Stimulated activated CD8-positive, alpha-beta memory T cell treated with anti-CD3 and anti-CD28 coated beads, Interleukin-4, amount 100 ng/mL, for 4 hours (primary cell): ENCODE measurements at places on chromosomes 2 and 18.

DNA sequence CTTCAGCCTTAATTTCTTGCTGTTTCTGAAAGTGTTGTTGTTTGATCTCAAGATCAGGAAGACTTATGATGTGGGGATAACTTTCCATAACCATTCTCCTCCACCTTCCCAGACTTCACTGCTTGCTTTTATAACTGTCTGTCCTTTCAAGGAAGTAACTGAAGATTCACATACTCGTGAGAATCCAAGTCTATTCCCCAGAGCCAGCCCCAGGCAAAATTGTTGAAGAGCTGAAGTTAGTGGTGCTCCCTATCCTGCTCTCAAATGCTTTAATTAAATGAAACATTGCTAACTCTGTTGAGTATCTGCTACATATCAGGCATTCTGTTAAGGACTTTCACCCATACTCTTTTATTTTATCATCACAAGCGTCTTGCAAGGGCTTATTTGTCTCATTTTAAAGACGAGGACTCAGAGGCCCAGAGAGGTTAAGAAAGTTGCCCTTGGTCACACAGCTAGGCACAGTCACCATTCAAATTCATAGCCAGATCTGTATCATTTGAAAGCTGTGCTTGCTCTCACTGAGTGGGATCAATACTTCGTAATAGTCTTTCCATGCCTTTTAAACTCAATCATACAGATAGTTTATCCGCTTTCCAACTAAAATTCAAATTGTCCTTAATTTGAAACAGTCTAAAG lies 189.8 kb upstream of the TCF4 start:
- no peak for DNase-seq

GRCh38 chr2:3461801-3462492 lies 57.4 kb downstream of the ADI1 start:
- no peak for DNase-seq

GRCh38 chr18:65091744-65092329 lies 659.0 kb upstream of the CDH7 start:
- no peak for DNase-seq

DNA sequence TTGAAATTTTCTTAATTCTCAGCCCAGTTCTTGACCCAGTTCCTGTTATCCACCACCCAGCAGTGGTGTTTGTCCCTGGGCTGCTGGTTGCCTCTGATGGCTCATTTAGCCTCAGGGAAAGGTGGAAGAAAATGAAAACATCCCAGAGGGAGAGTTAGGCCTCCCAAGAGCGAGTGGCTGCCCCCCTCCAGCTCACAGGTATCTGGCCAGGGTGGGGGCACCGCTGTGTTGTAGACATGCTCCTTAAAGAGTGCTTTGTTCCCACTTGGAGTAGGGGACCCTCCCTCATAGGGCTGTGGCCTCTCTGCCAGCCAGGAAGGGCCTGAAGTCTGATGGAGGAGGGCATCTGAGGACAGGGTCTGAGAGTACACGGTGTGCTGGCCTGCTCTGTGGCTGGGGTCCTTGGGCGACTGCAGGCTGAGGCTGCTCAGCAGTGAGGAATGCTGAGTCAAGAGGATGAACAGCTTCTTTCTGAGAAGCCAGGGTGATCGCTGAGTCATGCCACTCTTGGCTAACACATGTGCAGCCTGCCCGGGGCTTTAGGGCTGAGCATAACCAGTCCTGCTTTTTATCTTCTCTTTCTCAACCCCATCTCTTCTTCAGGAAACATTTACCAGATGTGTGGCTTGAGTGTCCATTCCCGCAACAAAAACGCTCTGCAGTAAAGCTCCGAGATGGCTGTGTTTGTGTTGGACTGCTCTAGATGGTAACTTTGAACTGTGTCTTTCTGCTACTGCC lies 72.3 kb downstream of the IL1R2 start:
- DNase-seq = no peak

GRCh38 chr2:221202431-221202830 lies 369.7 kb downstream of the EPHA4 start:
- DNase-seq = no peak

DNA sequence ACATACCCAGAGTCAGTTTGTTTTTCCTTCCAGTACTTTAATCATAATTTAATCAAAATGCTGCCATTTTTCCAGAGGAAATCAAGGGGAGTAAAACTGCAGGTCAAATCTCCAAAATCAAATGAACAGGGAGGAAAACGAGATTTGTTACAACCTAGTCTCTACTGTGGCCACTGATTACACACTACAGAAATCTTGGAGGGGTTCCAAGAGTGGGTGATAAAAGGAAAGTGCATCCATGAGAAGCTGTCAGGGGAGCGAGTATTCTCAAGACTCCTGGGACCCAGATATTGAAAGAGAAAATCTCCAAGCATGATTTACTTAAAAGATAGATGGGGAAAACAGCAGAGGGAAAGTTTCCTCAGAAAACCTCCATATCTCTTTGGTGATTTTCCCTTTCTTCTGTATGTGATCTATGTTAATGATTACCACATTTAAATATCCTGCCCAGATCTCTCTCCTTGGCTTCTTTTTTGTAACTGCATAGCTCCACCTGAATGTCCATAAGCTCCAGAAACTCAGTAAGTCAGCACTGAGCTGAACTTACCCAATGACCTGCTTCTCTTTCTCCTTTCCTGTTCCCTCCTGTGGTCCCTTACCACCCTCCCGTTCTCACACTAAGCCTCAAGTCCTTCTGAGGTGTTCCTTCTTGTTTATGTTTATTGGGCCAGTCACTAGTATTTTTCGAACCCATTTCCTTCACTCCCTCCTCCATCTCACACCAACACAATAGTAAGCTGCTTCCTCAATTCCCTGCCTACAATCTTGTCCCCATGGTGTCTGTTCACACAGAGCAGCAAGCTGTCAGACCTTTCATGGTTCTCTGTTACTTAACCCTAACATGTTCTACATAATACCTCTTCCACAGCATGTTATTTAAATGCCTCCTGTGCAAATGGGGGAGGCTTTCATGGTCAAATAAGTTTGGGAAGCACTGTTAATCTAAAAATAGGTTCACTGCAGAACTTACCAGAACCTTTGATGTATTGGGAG lies 73.9 kb upstream of the TWSG1 start:
- DNase-seq = no peak

- DNase-seq = no peak
Measured at GRCh38 chr2:161085149-161085548, 75.1 kb upstream of the TANK start.

DNA sequence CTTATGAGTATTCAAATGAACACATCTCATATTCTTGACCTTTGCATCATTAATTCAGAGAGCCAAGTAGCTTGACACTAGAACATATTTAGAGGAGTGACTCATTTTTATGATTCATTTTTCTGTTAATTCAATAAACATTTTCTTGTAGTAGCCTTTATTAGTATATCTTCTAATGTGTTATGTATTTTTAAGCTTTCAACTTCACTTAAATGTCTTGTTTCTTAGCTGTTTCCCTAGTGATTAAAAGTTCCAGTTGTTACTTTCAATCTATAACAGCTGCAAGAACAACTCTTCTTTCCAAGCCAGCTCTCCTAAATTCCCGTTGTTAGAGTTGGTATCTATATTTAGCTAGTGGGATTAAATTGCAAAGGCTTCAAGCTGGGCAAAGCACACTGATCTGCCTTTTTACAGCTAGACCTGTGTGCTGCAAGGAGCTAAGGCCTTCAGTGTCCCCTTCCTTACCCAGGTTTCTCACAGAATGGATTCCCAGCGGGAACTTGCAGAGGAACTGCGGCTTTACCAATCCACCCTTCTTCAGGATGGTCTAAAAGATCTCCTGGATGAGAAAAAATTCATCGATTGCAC lies at the start of gene KLHL41:
TSS of gene KLHL41 (plus strand) at position 405 of the 588 bp plus-strand sequence. CDS start at position 482, 77 bp downstream.
- DNase-seq = no peak

- DNase-seq = no peak
Measured at GRCh38 chr2:119645173-119645855, 33.7 kb upstream of the TMEM177 start.

DNA sequence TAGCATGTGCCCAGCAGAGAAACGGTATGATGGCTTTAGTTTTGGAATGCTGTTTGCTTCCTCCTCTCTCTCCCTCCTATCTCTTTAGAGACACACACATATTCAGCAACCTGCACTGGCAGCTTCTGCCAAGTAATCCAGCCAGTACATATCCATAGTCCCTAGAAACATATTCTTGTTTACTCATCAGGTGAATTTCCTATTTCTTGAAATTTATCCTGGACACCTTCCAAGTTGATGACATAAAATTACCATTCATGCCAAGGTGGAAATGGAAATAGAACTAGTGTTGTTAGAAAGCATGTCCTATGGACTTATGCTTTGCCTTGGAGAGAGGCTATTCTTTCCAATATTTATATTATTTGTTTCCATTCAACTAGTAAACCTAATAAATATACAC lies 50.9 kb upstream of the RGPD4 start:
- DNase-seq = no peak

GRCh38 chr18:62678847-62679485 lies 36.4 kb upstream of the PHLPP1 start:
- no peak for DNase-seq

- DNase-seq = no peak
Measured at GRCh38 chr2:164599954-164600589, 21.2 kb downstream of the GRB14 start.

GRCh38 chr18:68298330-68298729 lies 416.6 kb downstream of the TMX3 start:
- no peak for DNase-seq

GRCh38 chr2:60479226-60480088 lies 74.0 kb downstream of the BCL11A start:
- no peak for DNase-seq

DNA sequence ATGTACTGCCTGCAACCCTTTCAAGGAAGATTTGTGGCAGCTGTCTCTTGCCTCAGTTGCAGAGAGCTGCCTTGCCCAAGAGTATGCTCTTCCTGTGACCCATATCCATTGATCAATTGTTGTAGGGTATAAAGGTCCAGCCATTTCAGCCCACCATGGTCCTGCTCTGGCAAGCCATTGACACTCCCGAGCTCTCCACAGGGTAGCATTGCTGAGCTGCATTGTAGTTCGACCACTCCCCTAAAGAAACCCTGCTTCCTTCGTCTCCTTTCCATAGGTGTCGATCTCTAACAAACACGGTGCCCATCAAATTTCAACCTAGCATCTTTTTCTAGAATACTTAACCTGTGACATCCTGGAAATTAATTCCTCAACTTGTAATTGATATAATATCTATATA lies 104.9 kb upstream of the NDUFV2 start:
- no peak for DNase-seq

DNA sequence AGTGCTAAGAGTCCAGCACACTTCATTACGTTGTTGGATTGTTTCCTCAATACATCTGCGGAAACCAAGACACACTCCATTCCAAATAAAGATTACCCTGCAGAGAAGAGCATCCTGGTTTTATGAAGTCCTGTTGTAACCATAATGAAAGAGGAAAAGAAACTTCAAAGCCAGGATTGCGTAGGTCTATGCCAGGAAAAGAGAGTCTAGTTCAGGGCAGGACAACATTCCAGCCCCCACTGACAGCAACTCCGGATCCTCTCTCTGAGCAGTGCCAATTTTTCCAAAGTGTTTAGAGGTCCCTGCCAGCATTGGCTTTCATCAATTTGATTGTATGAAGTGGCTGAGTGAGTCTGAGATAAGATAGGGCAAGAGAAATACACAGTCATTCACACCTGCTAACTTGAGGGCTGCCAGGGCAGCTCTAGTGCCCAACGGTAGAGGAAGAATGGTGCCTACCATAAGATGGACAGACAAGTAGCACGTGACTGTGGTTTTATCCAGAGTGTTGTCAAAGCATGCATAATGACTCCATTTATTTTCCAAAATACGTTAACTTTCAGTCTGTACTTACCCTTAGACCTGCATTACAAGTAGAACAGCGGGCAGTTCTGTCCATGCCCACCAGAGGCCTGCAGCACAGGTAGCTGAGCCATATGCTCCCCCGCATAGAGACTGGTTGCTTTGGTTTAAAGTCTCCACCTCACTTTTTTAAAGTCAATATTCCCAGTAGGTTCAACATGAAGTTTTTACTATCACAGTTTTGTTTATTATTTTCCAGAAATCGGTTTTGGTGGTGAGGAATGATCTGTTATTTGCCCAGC lies 23.7 kb downstream of the PIEZO2 start:
- no peak for DNase-seq

GRCh38 chr2:62692225-62692624 lies 13.3 kb upstream of the EHBP1 start:
- no peak for DNase-seq

DNA sequence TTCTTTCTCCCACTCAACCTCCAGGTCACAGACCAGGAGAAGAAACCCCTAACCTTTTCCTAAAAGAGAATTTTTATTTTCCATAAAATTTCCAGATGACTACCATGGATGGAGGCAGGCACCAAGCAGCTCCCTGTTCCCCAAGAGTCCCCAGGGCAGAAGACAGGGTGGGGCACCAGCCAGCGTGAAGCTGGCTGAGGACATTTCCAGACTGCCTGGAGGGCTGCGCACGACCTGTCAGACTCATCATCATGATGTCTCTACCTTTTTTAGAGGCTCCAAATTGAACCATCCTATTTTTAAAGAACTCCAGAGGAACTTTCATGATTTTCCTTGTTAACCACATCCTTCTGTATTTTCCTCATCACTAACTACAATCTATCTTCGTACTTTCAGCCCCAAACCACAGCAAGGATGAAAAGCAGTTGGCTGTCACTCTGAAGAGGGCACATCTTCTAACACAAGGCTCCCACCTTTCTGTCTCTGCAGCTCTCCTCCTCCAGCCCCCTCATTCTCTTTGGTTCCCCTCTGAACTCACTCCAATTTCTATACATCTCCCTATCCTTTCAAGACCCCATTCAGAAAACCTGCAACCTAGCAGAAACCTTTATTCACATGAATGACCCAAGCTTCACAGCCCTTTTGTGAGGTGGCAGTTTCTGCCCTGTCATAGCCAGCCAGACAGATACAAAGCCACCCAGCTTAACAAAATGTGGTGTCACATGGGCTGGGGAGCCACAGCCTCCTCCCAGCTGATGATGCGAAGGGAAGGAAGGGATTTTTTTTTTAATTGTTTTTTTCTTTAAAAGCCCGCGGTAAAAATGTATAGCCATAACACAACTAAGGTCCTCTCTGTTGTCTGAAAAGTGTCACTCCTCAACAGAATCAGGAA lies 11.1 kb downstream of the AMMECR1L start:
- no peak for DNase-seq

DNA sequence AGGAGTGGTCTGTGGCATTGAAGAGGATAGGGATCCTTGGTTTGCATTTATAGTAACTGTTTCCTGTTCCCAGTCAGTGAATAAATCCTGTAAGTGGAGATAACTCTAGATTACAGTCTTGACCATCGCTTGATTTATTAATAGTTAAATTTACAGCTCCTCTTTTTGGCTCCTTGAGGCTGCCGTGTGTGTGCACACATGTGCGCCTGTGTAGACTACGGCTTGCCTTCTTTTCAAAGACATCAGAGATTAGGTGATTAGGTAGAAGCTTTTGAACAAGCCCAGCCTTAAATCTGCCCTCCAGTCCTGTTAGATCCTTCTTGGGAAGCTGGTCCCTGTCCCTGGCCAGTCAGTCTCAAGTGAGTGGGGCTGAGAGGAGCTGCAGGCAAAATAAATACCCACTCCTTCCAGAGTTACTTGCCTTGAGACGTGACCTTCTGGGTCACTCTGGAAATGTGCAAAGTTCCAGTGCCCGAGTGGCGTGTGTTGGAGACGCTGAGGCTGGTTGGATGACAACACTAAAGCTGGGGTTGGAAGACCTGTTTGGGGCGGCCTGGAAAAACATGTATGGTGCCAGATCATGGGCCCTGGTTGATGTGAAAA lies 32.0 kb downstream of the TCF7L1 start:
- DNase-seq = no peak
